Frontal cortex (tissue), 4 donors: ENCODE measurements at places on chromosomes 1 and 21. TPM values are rescaled to one million over a fixed set of nuclear protein-coding genes. Genes with fewer than 3 reads are reported as not detected.

DNA sequence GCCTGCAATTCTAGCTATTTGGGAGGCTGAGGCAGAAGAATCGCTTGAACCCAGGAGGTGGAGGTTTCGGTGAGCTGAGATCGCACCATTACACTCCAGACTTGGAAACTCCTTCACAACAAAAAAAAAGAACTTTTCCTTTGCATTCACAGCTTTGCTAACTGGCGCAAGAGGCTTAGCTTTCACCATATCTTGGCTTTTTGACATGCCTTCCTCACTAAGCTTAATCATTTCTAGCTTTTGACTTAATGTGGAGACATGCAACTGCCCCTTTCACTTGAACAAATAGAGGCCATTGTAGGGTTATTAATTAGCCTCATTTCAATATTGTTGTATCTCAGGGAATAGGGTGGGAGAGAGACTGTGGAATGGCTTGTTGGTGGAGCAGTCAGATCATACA lies 8.7 kb downstream of the KPNA6 start:
- no peak for DNase-seq

DNA sequence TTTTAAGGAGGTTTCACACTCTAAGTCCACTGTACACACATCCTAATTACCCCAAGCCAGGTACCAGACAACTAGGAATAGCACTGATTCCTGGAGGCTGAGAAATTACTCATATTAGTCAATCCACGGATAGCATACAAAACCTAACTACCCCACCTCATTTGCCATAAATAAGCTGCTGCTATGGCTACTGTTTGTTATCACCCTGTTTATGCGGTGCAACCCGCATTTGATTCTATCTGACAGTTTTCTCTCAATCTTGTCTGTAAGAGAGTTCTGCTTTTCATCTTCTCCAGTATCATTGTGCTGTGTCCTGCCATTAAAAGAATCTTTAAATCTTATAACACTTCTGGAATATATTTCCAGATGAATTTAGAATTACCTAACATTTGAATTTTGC lies 1496.5 kb downstream of the PLA2G4A start:
- no peak for DNase-seq

DNA sequence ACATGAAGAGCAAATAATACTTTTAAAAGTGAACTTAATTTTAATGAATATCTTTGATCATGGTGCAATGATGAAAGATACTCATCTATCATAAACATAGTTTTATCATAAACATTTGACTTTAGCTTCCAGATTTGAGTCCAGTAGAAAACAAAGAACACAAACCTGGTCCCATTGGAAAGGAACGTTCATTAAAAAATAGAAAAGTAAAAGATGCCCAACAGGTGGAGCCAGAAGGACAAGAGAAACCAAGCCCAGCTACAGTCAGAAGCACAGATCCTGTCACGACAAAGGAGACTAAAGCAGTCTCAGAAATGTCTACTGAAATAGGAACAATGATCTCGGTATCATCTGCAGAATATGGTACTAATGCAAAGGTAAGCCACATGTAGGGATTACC lies 55.6 kb upstream of the MYOCOS start:
- DNase-seq, result no peak

DNA sequence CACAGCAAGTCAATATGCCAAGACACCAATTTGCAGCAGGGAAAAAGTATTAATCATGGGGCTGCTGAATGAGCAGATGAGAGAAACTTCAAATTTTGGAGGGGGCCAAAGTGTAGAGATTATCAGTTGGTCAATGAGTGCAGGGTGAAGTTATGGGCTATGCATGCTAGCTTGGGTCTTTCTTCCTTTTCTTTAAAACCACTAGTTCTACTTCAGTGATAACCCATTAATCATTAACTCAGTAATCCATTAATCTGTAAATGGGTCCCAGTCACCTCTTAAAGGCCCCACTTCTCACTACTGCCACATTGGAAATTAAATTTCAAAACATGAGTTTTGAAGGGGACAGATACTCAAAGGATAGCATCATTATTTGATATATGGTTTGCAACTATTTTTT lies 688.6 kb upstream of the ADGRL4 start:
- DNase-seq, result no peak

DNA sequence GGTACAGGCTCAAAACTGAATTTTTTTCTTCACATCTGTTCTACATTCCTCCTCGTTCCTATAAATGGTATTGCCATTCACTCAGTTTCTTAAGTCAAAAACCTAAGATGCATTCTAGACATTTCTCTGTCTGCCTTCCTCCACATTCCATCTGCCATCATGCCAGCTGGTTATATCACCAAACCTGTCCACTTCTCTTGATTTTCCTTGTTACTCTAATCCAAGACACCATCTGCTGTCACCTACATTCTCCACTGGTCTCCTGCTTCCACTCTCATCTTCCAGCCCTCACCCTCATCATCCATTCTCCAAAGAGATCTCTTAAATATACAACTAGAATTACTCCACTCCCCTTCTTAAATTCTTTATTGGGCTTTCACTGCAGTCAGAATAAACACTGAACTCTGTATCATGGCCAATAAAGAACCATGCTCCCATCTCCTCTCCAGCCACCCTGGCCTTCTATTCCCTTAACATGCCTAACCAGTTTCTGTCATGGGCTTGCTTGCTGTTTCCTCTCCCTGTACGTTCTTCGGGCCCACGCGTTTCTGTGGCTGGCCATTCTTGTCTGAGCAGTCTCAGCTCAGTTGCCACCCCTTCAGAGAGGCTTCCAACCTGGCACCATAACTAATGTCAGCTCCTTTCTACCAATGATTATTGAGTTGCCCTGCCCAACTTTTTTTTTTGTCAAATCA lies 278.3 kb downstream of the ST6GALNAC3 start:
- DNase-seq, result no peak

SPATA1 gene
- 1.2 TPM for total RNA-seq

DNA sequence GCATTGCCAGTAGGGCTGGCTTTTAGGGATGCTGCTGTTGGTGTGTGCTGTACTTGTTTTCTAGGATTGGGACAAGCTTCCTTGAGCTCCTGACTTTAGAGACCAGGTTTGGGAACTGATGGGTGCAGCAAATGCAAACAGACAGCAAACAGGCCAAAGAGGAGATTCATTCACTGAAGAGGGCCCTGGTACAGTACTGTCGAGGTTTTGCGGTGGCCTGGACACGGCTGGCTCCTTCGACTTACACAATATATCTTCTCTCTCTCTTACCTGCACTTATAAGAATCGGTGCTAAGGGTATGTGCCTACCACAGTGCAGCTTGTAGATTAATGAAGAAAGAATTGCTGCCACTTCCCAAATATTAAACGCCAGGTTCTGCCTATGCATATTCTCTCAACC lies 44.6 kb downstream of the ATP1A1 start:
- no peak for DNase-seq

DNA sequence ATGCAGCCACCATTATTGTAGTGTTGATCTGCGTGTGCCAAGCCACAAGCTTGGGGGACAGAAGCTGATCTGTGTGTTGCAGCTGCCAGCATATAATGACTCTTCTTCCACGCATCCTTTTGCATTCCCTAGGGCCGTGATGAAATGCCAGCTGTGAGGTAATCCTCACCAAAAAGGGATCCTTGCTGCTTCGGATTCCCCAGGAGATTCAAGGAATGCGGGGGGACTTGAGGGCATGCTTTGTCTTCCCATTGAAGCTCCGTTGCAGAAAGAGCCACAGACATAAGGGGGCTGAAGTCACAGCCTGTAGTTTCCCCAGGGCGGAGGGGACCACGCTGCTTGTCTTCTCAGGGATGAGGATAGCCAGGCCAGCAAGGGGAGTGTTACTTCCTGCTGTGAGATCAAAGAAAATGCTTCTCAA lies 281.6 kb upstream of the FMN2 start:
- no peak for DNase-seq

PRAMEF20 gene
- total RNA-seq, result not detected

- no peak for DNase-seq
These were observed 257.9 kb upstream of the AJAP1 start for GRCh38 chr1:4396551-4396950.

- no peak for DNase-seq
These were observed 32.0 kb upstream of the MYOCOS start for GRCh38 chr1:171590022-171590421.

DNA sequence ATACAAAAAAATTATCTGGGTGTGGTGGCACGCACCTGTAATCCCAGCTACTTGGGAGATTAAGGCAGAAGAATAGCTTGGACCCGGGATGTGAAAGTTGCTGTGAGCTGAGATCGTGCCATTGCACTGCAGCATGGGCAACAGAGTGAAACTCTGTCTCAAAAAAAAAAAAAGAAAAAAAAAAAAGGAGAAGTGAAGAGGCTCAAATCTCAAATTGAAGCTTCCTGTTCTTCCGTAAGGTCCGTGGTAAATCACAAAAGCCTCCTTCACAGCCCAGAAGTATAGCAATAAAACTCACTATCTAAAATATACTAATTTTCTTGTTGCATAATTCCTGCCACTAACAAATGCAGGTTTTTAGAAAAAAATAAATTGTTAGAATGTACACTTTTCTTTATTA lies 498.2 kb upstream of the BRINP3 start:
- DNase-seq, result no peak

DNA sequence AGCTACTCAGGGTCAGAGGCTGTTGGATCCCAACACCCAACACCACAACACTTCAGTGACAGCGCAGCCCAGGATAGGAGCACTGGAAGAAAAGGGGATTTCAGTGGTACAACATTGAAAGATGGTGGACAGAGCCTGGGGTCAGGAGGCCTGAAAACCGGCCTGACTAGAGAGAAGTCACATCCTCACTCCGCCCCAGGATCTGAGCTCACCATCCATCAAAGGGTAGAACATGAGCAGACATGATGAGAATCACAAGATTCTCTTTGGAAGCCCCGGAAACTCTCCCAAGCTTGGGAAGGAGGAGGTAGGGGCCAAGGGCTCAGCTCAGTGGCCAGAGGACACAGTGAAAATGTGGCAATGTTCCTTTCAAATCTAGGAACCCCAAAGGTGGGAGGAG lies 271.3 kb downstream of the NPHP4 start:
- no peak for DNase-seq

OR10Z1 gene
- total RNA-seq, result not detected

- DNase-seq, result peak; percentile 48
These were observed at the start of gene FHAD1 for GRCh38 chr1:15246960-15247614. TSS of gene FHAD1 (plus strand) at chr1:15247223. CDS start at chr1:15251785, 4,562 bp downstream.

- no peak for DNase-seq
These were observed 33.9 kb downstream of the DNAJC6 start for GRCh38 chr1:65343286-65343685.

ZNF648 gene
- under 0.01 TPM for total RNA-seq

GRCh38 chr1:147545133-147545532 lies 3.8 kb downstream of the BCL9 start:
- no peak for DNase-seq

GRCh38 chr1:72280711-72281110 lies 1.6 kb downstream of the NEGR1 start:
- no peak for DNase-seq
